ENCODE measurements at places on chromosomes 1 and 21.

DNA sequence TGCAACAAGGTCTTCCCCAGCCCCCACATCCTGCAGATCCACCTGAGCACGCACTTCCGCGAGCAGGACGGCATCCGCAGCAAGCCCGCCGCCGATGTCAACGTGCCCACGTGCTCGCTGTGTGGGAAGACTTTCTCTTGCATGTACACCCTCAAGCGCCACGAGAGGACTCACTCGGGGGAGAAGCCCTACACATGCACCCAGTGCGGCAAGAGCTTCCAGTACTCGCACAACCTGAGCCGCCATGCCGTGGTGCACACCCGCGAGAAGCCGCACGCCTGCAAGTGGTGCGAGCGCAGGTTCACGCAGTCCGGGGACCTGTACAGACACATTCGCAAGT is 3.8 kb downstream of the ZBTB18 start:
- DNase-seq, result peak; percentile 35

DNA sequence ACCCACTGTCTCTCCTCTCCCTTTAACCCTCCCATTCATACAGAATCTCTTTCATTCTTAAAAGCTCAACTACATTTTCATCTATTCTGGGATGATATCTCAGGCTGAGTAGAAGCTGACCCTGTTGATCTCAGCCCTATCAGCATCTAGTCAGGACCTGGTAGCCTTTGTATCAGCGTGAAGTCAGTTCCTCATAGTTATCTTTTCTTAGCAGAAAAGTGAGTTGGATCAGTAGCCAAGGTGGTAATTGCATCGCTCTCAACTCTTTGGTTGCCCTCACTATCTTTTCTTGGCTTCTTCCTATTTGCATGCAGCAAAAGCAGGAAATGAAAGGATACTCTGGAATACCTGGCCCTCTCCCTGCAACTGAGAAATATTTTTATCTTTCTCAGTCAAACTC is 13.6 kb upstream of the GOLT1A start:
- no peak for DNase-seq

GRCh38 chr1:167670563-167670962 is 40.5 kb downstream of the RCSD1 start:
- DNase-seq, result no peak

DNA sequence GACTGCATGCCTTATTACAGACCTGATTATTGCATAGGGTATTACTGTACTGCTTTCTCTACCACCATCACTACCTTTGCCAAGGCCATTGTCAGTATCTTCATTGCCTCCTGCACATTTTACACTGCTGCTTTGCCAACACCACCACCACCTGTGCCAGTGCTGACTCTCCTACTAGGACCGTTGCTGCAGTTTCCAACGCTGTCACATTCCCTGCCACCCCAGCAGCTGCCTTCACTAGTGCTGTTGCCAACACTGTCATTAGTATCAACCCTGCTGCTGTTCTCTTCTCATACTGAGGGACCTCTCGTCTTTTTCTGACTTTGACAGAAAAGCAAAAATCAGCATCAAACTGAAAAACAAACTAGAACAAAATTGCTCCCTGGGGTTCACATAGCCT is 394.9 kb upstream of the B3GALT2 start:
- DNase-seq, result no peak

DNA sequence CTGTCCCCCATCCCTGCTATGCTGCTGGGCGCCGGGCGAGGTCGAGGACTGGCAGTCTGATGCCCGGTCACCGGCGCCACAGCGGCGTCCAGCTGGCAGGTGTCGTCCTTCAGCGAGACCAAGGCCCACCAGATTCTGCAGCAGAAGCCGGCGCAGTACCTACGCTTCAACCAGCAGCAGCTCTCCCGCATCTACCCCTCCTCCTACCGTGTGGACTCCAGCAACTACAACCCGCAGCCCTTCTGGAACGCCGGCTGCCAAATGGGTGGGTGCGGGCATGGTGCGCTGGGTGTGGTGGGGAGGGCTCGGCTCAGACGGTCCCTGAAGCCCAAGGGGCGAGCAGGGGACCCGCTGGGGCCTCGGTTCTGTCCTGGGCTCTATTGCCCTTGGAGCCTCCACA is 20.7 kb downstream of the PLCH2 start:
- DNase-seq, result no peak

- DNase-seq, result no peak
Observed at GRCh38 chr1:24387636-24388175, 25.9 kb downstream of the STPG1 start.

- DNase-seq, result no peak
Observed at GRCh38 chr1:90761781-90762589, 44.9 kb upstream of the BARHL2 start.

DNA sequence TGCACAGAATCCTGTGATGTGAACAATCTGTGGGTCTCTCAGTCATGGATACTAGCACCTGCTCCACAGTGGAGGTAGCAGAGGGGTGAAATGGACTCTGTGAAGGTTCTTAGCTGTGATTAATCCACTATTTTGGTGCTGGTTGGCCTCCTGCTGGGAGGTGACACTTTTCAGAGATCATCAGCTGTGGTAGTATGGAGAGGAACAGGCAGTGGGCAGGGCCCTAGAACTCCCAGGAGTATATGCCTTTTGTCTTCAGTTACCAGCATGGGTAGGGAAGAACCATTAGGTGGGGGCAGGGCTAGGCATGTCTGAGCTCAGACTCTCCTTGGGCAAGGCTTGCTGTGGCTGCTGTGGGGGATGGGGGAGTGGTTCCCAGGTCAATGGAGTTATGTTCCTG is 54.0 kb upstream of the KCNJ15 start:
- no peak for DNase-seq

- DNase-seq, result no peak
Observed at GRCh38 chr1:163877016-163877415, 555.3 kb downstream of the NUF2 start.

- no peak for DNase-seq
Observed at GRCh38 chr1:97925151-97925550, 4.3 kb upstream of the DPYD start.

DNA sequence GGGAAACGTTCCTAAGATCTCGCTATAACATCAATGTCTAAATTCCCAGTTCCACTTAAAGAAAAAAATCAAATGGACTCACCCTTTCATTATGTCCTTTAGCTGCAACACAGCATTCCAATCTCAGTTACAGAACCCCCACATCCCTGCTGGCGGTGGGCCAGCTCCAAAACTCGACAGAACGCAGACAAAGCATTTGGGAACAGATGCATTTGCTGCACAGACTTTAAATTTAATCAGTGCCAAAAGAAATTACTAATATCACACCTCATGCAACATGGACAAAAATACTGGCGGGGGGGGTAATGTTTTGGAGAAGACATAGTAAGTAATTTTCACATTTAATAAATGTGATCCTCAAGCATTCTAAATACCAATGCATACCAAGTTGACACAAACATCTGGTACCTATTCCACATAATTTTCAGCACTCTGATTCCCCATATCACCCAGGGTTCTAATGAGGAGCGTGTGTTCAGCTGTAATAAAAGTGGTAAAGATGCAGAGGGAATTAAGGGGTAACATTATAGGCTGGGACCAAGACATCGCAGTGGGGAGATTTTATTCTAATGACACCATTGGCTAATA is 79.7 kb downstream of the TGFBR3 start:
- no peak for DNase-seq

DNA sequence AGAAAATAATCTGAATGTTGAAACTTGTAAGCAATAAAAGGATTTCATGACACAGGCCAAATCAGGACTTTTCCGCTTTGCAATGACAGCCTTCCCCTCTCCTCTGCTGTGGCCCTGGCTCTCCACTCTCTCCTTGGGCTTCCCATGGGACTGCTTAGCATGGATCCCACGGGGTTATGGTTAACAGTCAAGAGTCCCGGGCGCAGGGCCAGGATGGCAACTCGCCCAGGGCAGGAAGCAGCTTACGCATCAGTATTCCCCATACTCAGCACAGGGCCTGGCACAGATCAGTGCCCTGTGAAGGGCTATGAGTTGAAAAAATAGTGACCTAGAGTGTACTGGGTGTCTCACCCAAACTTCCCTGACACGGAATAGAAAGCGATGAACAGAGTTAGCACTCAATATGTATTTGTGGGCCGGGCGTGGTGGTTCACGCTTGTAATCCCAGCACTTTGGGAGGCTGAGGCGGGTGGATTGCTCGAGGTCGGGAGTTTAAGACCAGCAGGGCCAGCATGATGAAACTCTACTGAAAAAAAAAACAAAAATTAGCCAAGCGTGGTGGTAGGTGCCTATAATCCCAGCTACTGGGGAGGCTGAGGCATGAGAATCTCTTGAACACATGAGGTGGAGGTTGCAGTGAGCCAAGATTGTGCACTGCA is 29.1 kb upstream of the GRHL3 start:
- no peak for DNase-seq

DNA sequence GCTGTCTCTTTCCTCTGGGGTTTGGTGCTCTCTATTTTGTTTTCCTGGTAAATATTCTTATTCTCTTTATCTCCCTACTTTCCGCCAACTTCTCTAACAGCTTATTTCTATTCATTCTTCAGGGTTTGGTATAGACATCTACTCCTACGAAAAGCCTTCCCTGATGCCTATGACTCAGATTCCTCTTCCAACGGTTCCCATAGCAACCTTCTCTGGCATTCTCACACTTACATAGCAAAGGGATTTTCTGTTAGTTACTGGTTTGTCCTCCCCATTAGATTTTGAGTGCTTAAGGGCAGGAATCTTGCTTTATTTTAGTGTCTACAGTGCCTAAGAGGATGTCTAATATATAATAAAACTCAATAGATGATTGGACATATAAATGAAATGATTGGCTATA is 407.6 kb upstream of the DEPDC1 start:
- no peak for DNase-seq

- DNase-seq, result no peak
Observed at GRCh38 chr1:228378873-228379460, 27.7 kb downstream of the TRIM11 start.

DNA sequence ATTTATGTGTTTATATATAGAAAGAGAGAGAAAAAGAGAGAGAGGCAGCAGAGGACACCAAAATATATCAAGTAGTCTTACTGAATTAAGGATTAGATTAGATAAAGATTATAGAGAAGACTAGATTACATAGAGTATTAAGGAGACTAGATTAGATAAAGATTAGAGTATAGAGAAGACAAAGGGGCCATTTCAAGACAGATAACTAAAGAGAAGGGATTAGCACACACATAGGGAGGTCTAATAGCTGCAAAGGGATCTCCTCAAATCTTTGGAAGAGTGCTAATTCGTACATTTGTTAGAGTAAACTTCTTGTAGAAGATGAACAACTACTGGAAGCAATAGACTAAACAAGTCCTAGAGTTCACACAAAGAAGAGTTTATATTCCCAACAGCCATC is 34.2 kb downstream of the OR6Y1 start:
- no peak for DNase-seq

DNA sequence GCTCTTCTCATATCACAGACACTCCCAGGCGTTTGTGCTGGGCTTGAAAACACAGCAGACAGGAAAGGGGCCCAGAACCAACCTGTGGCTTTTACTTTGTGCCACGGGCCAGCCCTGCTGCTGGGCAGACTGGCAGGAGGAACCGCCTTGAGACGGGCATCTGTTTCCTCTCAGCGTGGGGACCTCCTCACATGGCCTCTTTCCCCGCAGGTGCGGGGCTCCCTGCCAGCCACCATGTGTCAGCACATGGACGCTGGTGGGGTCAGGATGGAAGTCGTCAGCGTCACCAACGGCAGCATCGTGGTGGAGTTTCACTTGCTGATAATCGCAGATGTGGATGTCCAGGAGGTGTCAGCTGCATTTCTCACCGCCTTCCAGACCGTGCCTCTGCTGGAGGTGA is 47.8 kb downstream of the UMODL1 start:
- DNase-seq, result no peak

DNA sequence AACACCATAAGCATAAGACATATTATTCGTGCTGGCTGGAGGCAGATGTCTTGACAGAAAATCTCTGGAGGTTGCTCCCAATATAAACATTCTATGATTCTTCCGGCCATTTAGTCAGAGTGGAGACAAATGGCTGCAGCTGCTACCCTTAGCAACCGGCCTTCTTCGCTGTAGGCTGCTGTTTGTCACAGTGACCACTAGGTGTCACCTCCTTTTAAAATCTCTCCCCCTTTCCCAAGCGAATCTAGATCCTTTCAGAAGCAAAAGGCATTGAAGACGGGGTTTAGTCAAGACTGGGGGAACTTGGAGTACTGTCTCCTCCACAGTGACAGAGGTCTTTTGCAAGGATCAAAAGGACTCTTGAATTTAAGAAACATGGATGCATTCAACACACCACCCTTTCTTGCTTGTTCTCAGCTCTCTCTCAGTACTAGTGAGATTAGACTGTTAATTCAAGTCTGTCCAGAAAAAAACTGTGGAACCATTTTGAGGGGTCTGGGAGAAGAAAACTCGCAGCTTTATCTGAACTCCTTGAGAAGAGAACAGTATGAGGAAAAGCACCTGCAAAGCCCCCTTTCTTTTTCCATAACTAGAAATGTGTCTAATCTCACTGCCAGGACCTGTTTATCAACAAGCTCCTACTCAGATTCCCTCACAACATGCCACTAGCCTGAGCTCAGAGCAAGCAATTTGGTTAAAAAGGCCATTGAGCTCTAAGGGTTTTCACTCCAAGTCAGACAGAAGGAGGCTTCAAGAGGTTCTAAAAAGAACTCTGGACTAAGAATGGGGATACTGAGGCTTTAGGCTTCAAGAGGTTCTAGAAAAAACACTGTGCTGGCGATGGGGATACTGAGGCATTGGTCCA is 408.3 kb upstream of the PLXNA2 start:
- no peak for DNase-seq

DNA sequence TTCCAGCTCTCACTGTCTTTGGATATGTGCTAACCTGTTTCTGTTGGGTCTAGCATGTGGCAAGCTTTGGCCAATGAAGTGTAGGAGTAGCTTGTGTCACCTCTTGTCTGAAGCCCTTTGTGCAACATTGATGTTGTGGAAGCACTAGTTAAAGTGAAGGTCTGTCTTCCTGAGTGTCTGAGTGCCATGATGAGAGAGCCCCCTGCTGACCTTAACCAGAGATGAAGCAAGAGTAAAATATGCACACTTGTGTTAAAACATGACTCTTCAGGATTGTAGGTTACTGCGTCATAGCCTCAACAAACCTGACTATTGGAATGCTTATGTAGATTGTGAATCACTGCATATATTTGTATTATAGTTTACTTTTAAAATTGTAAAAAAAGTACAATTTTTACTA is 103.7 kb downstream of the NCAM2 start:
- no peak for DNase-seq

GRCh38 chr1:7152655-7153054 is 367.4 kb downstream of the CAMTA1 start:
- DNase-seq, result no peak

DNA sequence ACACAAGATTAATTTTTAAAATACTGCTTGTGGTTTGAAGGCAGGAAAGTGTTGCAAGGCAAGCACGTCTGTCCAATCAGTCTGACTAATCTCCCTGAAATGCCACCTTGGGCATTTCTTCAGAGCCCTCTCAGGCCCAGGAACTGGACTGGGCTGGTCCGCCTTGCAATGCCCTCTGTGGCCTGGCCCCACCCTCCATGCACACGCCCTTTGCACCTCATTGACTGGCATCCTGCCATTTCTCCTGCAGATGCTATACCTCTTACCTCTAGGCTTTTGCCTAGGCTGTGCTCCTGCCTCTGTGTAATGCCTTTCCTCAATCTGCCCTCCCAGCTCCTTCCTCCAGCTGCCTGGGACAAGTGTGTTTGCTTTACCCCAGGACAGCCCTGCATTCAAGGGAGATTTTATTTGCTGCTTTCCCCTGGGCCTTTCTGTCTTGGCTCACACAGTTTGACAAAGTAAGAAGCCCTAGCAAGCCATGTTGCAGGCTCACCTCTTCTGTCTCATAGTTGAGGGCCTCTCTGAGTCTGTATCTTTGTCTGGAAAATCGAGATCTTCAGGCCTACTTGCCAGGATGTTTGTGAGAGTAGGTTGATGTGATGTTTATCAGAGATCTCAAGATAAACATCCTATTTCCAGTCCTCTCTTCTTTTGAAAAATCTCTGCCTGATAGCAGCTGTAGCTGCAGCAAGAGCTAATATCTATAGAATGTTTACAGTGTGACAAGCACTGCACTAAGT is 149.2 kb upstream of the JUN start:
- no peak for DNase-seq
